Body of pancreas (tissue), 4 donors: ENCODE measurements at places on chromosomes 7 and 10. TPM values are rescaled to one million over a fixed set of nuclear protein-coding genes. Genes with fewer than 3 reads are reported as not detected.

DNA sequence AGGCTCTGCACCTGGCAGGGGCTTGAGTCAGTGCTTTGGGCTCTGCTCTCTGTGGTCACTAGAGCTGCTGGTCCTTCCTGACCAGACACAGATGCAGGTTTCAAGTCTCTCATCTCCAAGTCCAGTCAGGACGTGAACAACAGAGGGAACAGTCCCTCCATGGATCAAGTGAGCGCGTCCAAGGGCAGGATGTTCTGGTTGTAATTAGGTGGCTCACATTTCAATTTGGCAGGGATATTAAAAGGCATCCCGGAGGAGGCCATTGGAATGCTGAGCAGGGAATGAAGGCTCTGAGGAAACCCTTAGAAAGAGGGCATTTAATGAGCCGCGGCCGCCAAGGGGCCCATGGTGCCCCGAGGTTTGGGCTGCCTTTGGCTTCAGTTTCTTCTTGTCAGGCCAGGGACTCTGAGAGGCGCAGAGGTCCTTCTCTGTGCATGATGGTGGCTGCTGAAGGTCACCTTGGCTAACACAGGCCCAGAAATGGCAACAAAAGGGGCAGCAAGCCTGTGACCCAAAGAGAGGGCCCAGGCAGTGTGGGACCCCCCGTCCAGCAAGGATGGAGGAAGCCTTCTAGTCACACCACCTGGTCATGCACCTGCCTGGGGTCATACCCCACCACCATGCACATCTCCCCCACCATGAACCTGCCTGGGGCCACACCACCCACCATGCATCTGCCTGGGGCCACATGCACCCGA is 30.7 kb upstream of the INPP5A start:
- DNase-seq = peak; percentile 34

DNA sequence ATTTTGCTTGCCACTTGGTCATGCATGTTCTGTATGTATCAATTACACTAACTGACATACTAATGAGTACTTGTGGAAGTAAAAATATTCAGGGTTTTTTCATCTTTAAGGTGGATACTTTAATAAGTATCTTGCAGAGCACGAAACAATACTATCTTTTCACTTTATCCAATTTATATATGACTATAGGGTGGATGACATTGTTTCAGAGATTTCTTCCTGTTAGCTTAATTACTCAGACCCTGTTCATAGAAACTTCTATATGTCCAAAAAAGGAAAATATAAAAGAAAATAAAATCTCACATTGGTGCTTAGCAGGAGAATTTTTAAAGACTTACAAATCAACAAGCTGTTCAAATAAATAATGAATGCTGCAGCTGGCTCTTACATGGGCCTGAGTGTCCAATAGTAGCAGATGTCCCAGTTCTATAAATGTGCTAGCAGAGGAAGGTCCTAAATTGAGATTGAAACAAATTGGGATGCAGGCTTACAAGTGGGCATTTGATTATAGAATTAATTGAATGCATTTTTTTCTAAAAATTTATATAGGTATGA is 91.5 kb upstream of the THSD7A start:
- no peak for DNase-seq

- no peak for DNase-seq
Observed at GRCh38 chr7:116527521-116527920, 2.7 kb downstream of the CAV1 start.

TMEM140 gene
- 4.0 TPM for total RNA-seq

PNLIP gene
- total RNA-seq = 12,294 TPM

GRCh38 chr7:134996097-134996550 is 9.8 kb downstream of the AGBL3 start:
- no peak for DNase-seq

- no peak for DNase-seq
Observed at GRCh38 chr10:128518000-128518399, 391.8 kb upstream of the MKI67 start.

DNA sequence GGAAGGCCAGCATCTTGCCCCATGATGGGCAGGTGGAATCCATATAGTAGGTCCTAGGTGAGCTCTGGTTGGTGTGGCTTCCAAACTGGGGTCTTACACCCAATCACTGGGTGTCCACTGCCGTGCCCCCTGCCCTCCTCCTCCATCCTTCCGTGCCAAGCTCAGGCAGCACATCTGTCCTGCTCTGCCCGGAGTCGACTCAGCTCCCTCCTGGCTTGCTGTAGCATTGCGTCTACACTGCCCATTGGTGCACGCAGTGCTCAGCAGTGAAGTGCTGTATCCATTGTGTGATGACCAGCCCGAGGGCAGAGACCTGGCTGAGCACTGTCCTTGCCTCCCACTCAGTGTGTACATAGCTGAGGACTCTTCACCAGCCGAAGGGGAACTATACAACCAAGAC is 148.4 kb downstream of the ADAM12 start:
- no peak for DNase-seq

GRCh38 chr7:155824227-155824886 is 12.1 kb upstream of the SHH start:
- peak; percentile 33 for DNase-seq

ANXA8 gene
- not detected for total RNA-seq

GRCh38 chr7:101915000-101915399 is 97.6 kb downstream of the CUX1 start:
- DNase-seq = no peak

GRCh38 chr7:26658389-26659084 is 205.9 kb downstream of the SKAP2 start:
- DNase-seq = no peak

DNA sequence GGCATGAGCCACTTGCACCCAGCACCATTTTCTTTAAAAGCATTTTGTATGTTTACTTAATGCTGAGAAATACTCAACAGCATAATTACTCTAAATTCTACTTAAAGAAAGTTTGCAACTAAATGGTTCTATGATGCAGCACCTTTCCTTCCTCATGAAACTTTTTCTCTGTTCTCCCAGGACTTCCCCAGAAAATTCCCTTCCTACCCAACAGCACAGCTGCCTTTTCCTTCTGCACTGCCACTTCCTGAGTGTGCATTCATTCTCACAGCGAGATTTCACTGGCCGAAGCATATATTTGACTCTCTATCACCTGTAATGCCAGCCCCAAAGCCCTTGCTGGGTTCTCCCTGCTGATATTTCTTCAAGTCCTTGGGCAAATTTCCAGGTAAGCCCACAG is 41.5 kb upstream of the DGKI start:
- DNase-seq = no peak

GRCh38 chr7:114085592-114086501 is 167.0 kb upstream of the PPP1R3A start:
- DNase-seq = peak; percentile 95

LRRN3 gene
- total RNA-seq = 0.26 TPM

DNA sequence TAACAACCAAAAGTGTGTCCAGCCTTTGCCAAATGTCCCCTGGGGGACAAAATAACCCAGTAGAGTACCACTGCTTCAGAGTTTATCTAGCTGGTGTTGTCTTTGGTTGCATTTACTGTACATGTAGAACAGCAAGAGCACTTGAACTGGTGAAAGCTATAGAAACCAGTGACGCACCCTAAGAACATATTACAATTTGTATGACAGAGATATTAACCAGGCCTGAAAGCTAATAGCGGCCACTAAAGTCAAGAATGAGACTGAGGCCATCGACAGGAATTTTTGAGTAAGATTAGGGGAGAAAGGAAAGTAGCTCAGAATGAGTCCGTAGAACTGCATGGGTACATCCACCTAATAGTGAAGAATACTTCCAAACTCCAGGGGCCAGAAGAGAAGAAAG is 236.2 kb downstream of the MTERF1 start:
- no peak for DNase-seq

SLC26A3 gene
- total RNA-seq = not detected

DNA sequence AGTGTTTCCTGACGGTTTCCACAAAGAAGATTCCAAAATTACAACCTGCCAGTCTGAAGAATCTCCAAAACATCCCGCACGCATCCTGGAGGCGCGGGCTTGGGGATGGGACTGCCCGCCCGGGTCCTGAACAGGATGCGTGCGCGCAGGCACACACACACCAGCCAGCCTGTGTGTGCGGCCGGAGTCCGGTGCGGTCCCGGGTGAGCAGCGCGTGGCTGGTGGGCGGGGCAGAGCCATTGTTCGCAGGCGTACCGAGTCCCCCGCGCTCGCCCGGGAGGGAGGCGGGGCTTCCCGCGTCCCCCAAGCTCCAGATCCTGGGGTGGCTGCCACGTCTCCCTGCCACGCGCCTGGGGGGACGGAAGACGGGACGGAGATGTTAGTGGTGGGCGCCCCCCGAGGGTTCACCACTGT is 675 bp upstream of the SCD start:
- DNase-seq = peak; percentile 57

DNA sequence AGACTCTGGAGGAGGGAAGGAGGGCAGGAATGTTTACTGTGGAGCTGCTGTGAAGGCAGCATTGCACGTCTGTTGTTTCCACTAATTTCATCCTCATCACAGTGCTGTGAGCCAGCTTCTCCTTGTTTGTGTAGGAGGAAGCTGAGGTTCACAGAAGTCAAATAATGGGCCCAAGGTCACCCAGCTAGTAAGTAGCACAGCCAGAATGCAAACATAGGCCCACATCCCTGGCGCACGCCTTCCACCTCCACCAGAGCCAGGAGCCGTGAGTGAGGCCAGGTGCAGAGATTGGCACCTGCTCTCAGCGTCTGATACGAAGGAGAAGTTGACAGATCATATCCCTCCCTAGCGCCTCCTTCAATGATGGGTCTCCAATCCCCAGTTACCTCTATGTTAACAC is 93.6 kb downstream of the HTR5A start:
- DNase-seq = peak; percentile 22

GRCh38 chr7:47710201-47710935 is 128.5 kb upstream of the TNS3 start:
- DNase-seq = no peak
